Tibial nerve (tissue), 4 donors: ENCODE measurements at places on chromosomes 7 and 10.

- H3K27ac ChIP-seq = no peak overlapping the region
- no peaks in the 10 kb centered on the region for H3K36me3 ChIP-seq
- no peak overlapping the region for H3K4me3 ChIP-seq
- no peaks in the 10 kb centered on the region for H3K4me1 ChIP-seq
Observed at GRCh38 chr7:48042216-48042615, 6.9 kb downstream of the C7orf57 start.

GRCh38 chr7:94039368-94040035 is 35.3 kb upstream of the BET1 start:
- H3K4me3 ChIP-seq = no peak overlapping the region
- H3K27ac ChIP-seq = no peak overlapping the region
- H3K4me1 ChIP-seq = no peaks in the 10 kb centered on the region
- no peaks in the 10 kb centered on the region for H3K36me3 ChIP-seq
- DNase-seq = no peak

- no peaks in the 10 kb centered on the region for H3K36me3 ChIP-seq
- no peak for DNase-seq
- H3K4me1 ChIP-seq = no peaks in the 10 kb centered on the region
- H3K27ac ChIP-seq = no peak overlapping the region
Observed at GRCh38 chr10:83373671-83374070, 765.6 kb upstream of the GHITM start.

- H3K4me1 ChIP-seq = peaks cover 79% of the 10 kb centered on the region
- no peaks in the 10 kb centered on the region for H3K36me3 ChIP-seq
- DNase-seq = no peak
- H3K27ac ChIP-seq = no peak overlapping the region
Observed at GRCh38 chr10:116692225-116692624, 50.1 kb downstream of the HSPA12A start.
